ENCODE measurements at places on chromosomes 6 and 20. TPM values are rescaled to one million over a fixed set of nuclear protein-coding genes. Genes with fewer than 3 reads are reported as not detected.
A peak's percentile ranks its signal among the peaks of the same experiment; 100 is the strongest.

- no peak for DNase-seq
These were observed 260.7 kb upstream of the ECI2 start for GRCh38 chr6:4396044-4396443.

GRCh38 chr6:160297310-160297709, 38.7 kb upstream of the SLC22A2 start:
- no peak for DNase-seq

DNA sequence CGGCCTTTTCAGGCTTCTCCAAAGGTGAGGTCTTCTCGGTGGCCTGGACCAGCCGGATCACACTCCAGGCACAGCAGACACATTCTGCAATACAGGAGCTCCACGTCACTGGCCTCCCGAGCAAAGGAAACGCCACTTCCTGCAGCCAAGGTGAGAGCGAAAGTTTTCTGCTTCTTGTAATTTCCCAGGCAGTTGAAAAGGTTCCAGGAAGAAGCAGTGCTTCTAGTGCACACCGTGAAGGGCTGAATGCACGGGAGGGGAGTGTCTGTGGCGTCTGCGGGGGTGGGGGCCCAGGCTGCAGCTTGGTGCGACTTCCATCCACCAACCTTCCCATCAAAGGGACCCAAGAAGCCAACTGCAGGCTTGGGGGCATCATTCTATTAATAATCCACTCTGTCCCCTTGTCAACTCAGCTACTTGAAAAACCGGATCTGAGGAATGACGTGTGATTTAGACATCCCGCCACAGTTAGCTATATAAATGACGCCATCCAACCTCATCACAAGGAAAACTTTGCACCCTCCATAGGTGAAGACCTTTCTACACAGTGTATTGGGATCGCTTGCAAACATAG, 61.1 kb downstream of the NFATC2 start:
- DNase-seq, result no peak

DNA sequence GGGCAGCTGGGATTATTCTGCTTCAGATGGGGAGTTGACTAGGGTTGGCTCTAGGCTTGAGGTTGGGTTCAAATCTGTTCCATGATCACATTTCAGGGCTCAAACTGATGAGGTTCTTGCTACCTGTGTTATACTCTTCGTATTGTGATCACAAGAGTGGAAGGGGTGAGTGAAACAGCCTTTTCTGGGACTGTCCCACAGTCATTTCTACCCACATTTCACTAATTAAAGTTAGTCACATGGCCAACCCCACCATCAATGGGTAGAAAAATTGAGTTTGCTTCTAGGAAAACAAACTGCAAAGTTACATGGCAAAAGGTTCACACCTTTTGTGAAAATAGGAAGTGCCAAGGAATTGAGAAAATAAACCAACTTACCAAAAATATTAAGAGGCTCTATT, 33.5 kb upstream of the BMP2 start:
- no peak for DNase-seq

- peak; percentile 86 for DNase-seq
These were observed 143.8 kb downstream of the UNC5CL start for GRCh38 chr6:40894962-40895799.

- DNase-seq, result no peak
These were observed 12.8 kb upstream of the KHDRBS2 start for GRCh38 chr6:62298745-62299392.

DNA sequence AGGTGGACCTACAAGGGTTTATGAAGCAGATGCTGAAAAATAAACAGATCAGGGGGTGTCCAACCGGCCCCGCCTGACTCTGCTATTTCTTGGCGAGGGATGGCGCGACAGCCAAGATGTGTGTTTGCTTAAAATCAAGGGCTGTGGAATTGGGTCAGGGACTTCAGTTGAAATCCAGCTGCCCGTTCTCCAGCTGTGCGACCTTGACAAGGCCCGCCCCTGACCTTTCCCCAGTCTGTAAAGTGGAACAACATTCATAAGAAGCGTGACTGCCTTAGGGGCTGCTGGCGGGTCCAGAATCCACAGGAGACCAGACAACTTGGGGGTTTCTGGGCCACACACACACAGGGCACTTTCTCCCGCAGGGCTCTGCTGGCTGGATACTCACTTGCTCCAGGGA, 517.5 kb downstream of the PREX1 start:
- no peak for DNase-seq

- DNase-seq, result no peak
These were observed 131.6 kb upstream of the ESR1 start for GRCh38 chr6:151675746-151676459.

DNA sequence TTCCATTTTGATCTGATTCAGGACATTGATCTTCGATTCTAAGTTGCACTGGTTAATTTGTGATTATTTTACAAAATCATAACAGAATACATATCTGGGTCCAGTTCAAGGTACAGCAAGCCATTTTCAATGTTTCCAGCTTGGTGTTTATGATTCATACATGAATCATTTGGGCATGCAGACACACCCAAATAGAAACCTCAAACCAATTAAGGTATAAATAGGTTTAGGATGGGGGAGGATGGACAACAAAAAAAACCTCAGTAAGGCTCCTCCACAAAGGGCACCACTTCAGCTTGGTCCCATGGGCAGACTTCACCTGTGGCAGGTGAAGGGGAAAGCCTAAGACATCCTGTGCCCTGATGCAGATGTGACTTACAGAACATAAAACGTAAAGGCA, 192.7 kb downstream of the KHDC1L start:
- DNase-seq, result no peak

DNA sequence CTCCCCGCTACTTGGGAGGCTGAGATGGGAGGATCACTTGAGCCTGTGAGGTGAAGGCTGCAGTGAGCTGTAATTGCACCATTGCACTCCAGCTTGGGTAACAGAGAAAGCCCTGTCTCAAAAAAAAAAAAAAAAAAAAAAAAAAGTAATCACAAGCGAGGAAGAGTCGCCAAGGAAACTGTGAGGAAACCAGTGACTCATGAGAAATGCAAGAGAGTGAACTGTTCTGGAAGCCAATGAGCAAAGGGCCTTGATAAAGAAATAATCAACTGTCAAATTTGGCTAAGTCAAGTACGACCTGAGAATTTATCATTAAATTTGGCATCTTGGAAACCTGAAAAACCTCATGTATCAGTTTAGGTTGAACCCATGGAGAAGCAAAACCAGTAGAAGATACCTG, 16.1 kb upstream of the LAMP5 start:
- DNase-seq, result no peak

DNA sequence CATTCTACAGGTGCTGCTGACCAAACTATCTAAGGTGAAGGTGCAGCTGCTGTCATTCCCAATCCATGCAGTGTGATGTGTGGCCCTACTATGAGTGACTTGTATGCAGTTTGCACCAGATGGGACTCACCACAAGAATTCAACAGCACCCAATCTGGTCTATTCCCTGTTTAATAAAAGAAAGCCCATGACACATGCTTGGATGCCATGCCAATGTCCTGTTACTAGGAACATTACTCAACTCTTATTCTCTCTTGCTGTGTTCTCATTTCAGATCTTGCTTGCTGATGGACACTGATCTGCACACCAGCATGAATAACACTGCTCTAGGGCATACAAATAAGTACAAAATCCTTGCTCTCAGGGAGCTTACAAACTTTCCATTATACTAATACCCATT, 221.6 kb upstream of the CDYL start:
- DNase-seq, result no peak

DNA sequence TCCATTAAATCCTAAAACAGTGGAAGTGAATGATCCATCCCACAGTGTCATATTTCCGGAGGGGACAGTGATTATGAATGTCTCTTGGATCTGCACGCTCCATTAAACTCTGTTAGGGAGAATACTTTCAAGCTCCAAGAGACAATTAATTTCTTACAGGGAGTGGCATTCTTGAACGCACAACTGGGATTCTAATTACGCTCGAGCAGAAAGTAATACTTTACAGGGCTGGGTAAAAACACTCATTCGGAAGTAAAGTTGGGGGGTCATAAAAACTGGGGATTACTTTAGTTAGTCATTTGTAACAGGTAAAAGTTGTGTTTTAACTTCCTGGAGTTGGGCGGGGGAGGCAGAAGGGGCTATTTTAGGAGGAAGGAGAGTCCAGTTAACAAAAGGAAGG, 151.8 kb downstream of the ZFP64 start:
- no peak for DNase-seq

DNA sequence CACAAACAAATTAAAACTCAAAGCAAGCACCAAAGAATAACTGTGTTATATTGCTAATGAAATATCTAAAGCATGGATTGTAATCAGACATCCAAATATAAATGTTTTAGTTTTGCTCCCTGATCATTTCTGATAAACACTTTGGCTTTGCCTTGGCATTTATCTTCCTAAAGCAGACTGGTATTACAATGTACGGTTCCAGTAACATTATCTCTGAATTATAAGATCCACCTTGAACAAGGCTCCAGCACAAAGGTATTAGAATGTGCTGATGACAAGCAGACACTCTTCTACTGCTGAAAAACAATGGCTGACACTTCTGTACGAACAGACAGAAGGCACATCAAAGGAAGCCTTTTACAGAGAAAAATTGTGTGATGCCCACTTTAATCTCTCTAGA, 74.6 kb downstream of the INSM1 start:
- DNase-seq, result no peak

- no peak for DNase-seq
These were observed 1.5 kb downstream of the ABCC10 start for GRCh38 chr6:43428874-43429273.

Gene NRN1
- 14.5 TPM for total RNA-seq

Gene NKX2-4
- total RNA-seq, result not detected

Gene TINAG
- 0.29 TPM for total RNA-seq

Gene PPIL6
- 5.5 TPM for total RNA-seq

Gene SNTA1
- 207 TPM for total RNA-seq

Gene PTPRK
- 42.7 TPM for total RNA-seq

Gene FERMT1
- 1.8 TPM for total RNA-seq

Gene MEI4
- 1.8 TPM for total RNA-seq

Gene SLC29A1
- total RNA-seq, result 151 TPM

Data from right cardiac atrium (tissue), 5 donors.